ENCODE measurements at places on chromosomes 6 and 20.

DNA sequence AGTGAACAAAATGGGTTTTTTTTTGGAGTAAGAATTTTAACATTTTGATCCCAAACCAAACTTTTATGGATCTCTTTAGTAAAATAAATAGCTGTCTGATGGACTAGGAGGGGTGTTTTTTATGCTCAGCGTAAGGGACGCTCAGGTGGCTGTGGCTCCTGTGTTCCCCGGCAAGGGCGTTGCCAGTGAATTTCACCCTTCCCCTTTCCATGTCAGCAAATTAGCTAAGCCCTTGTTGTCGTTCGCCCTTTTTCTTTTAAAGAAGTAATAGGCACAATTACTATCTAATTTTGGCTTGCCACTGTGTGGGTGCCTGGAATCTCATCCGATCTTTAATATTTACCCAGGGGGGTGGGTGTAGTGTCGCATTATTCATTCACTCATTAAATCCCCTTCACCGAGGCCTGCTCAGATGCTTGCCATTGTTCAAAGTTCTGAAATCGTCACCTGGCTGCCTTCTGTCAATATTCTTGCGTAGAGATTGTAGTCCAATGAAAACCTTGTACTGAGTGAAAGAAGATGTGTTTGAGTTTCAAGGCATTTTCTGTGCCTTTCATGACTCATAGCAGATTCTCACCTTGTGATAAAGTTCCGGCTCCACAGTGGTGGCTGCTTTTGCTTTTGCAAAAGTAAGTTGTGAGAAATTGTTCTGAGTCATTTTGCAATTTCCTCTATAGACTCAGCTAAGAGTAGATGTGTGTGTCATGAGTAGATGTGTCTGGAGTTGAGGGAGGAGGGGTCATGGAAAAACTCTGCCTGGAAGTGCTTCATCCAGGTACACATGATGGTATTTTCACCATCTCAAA, 40.0 kb upstream of the CLDN20 start:
- DNase-seq: peak; percentile 31

- DNase-seq: peak; percentile 26
Measured at GRCh38 chr6:110814102-110815014, 911 bp downstream of the CDK19 start.

- no peak for DNase-seq
Measured at GRCh38 chr20:35952480-35953386, 1.6 kb downstream of the SCAND1 start.

- DNase-seq: no peak
Measured at GRCh38 chr20:20079102-20079784, 26.9 kb downstream of the CFAP61 start.

- no peak for DNase-seq
Measured at GRCh38 chr6:111703723-111704122, 98.0 kb upstream of the TRAF3IP2 start.

- DNase-seq: no peak
Measured at GRCh38 chr6:86192123-86192522, 549.4 kb upstream of the SYNCRIP start.

- DNase-seq: no peak
Measured at GRCh38 chr6:144310765-144311164, 25.6 kb downstream of the UTRN start.

DNA sequence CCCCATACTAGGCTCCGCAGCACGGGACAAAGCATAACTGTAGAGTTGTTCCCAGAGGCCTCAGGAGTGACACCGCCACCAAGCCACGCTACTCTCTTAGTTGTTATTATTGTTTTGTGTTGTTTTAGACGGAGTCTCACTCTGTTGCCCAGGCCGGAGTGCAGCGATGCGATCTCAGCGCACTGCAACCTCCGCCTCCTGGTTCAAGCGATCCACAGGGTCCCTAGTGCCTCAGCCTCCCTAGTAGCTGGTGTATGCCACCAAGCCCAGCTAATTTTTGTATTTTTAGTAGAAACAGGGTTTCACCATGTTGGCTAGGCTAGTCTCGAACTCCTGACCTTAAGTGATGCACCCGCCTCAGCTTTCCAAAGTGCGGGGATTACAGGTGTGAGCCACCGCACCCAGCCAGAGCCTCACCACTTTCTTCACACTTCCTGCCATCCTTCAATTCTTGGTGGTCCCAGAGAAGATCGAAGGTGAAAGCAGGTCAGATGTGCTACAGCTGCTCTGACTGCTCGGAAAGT, 11.8 kb downstream of the RPL7L1 start:
- DNase-seq: no peak

DNA sequence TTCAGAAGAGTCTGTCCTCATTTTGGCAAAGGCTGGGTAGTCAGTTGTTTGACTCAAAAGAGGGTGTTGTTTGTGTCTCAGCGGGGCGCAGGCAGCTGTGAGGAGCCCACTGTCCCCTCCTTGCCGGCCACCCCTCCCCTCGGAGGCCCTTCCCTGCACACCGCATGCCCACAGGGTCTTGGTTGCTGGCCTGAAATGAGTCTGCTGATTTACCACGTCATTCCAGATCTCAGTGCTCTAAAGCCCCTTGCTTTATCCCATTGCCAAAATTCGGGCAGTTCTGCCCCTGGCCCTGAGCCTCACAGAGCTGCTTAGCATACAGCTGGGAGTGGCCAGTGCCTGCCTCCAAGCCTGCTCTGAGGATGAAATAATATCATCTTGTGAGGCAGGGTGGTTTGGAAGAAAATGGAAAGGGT, 220.7 kb downstream of the UST start:
- no peak for DNase-seq

DNA sequence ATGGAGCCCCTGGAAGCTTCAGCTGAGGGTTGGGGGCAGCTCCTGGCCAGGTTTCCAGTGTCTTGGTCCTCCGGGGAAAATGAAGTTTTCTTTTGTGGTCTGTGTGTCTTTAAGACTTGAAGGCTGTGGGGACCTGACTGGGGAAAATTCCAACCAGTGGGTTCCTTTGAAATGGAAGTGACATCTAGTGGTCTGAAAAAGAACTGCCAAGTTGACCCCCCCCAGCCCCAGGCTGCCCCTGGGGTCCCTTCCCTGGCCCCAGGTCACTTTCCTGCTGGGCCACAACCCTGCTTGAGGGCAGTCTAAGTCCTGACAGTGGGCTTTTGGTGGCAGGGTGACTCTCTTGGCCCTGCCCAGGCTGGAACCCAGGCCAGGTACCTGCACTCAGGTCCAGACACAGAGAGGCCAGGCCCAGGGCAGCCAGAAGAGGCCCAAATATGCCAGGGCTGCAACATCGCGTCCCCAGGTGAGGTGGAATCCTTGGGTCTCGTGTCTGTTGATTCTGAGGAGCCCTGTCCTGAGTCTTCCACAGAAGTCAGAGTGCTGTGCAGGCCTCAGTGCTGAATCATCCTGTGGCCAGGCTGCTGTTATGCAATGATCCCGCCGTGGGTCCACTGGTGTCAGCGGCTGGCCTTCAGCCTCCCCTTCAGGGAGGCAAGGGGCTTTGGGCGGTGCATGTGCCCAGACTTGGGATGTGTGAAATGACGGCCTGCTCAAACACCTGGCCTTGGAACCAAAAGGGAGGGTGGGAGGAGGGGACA, 68.4 kb downstream of the VEGFA start:
- no peak for DNase-seq
